Non-pigmented ciliary epithelial cell (primary cell): ENCODE measurements at places on chromosomes 7 and 10.

- no peak for DNase-seq
Observed at GRCh38 chr7:68998136-68998535, 600.1 kb upstream of the AUTS2 start.

DNA sequence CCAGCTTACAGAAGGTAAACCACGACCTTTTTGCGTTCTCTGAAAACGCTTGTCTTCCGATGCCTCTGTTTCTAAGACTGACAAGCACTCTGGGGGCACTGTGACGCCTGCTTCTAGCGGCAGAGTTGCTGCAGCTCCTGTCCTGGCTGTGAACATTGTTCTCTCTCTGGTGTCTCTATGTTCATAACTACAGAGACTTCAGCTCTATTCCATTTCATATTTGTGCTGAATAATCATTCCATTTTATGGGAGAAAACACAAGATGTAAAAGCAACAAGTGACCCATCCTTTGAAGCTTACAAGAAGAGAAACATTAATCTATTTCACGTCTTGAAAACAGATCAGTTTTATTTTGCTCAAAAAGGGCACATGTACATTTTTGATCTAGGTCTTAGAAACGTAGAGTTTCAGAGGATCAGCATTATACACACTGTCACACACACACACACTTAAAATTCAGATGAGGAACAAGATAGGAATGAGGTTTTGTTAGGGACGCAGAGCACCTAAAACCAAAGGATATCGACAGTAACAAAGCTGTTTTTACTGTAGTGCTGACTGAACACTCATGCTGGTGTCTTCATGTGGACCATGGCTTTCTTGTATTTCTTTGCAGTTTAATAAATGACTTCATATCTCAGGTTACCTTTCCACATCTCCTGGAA is 3.0 kb downstream of the IKZF1 start:
- no peak for DNase-seq

GRCh38 chr7:131274986-131275385 is 52.7 kb upstream of the MKLN1 start:
- DNase-seq, result no peak

GRCh38 chr7:77553123-77553522 is 16.0 kb downstream of the PTPN12 start:
- no peak for DNase-seq

DNA sequence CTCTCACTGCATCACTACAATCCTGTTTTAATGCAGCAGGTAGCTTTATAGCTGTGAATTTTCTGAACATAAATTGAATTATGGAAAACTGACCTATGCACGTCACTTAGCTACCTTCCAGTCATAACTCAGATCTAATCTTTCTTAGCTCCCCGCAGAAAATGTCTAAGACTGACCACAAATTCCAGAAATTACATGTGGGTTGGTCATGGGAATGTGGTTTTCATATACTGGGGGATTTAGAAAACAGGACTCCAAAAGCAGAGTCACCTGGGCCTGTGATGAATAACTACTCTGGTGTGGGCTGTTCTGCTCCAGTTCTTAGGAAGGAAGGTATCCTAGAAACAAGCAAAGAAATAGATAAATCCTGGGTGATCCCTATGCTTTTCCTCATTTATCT is 178.4 kb upstream of the LRRTM3 start:
- DNase-seq, result peak; percentile 96
